ENCODE measurements at places on chromosomes 12 and 14.

DNA sequence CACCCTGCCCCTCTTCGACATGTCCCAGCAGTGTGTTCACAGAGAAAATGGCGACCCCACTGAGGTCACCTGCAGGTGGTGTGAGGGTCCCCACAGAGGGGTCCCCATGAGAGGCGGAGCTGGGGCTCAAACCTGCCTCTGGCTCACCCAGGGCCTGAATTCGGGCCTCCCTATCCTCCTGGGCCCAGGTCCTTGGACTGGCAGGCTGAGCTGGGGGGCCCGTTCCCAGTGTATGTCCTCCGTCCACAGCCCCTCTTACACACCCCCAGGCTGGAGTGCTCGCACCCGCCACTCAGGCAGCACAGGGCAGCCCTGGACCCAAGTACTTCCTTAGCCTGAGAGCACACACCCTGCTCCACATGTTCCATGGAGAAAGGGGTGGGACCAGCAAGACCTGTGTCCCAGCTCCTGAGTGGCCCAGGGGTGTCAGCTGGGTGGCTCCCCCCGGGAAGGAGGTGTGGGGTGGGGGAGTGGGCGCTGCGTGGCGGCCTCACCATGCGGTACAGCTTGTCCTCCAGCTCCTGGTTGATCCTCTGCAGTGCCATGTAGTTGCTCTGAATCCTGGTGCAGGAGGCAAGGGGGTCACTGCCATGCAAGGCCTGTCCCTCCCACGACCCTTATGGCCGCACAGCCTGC, 42.6 kb downstream of the BEGAIN start:
- DNase-seq: no peak

GRCh38 chr12:68290126-68290525, 36.7 kb upstream of the IL22 start:
- DNase-seq: no peak

GRCh38 chr12:42481368-42481767, 108.2 kb downstream of the PRICKLE1 start:
- DNase-seq: no peak

DNA sequence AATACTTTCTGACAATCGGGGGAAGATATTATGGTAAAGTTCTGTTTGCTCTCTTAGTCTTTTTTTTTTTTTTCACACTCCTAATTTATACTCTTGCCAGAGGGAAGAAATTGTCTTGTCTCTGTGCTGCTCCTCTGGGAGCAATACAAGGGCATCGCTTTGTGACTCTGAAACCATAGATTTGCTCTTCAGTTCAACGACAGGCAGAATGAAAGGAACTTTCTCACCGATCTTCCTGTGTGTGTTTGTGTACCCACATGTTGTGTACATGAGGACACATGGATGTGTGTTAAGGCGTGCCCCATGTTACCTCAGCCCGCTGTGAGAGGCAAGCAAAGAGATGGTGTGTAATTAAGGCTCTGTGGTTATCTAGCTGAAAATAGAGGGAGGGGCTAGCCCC, 457.6 kb downstream of the EGLN3 start:
- DNase-seq: no peak

DNA sequence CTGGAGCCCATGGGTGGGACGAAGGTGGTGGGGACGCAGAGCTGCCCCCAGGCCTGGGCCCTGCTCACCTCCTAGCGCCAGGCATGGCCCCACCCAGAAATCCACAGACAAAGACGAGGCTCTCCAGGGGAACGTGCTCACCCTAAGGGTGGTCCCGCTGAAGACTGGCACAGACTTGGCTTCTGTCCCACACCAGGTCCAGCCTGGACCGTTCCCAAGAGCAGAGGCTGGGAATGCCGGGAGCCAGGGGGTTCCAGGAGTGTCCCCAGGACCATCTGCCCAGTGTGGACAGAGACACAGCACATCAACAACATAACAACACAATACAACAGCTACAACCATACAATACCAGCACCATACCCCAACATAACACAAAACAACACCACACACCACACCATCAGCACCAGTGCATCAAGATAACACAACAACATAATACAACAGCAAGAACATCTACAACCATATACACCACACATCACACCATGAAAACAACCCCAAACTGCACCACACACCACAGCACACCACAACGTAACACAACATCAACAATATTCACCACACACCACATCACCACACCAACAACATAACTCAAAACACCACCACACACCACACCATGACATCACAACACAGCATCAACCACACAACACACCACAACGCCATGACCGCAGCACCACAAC, 329.6 kb downstream of the ADGRD1 start:
- DNase-seq: no peak

- DNase-seq: no peak
Measured at GRCh38 chr12:116609319-116610114, 50.3 kb downstream of the MAP1LC3B2 start.

- DNase-seq: peak; percentile 12
Measured at GRCh38 chr12:15532364-15532977, 210.2 kb downstream of the PTPRO start.

DNA sequence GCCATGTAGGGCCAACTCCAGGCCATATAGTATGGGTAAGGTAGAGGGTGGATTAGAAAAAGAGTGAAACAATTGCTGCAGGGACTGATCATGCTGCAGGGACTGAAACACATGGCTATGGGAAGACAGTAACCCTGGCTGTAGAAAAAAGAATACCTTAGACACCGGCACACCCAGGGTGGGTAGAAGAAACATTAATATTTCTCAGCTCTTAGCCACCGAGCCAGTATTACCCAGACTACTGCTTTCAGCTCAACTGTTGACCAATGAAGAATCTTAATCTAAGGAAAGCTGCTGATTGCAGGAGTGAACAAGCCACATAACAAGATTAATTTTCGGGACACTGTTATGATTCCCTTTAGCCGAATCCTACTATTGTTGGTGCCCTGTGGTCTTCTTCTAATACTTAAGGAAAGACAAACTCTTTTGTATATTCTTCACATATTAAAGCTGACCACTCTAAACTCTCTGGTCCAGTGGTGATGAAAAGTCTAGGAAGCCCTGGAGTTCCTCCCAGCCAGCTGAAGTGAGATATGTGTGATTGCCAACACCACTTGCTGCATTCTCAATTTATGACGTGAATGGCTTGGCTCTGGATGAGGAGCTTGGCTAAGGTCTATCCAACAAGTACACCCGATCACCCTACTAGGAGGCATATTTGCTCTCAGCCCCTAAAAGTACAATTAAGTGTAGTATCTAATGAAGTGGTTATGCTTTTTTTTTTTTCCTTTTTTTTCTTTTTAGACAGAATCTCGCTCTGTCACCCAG, 69.2 kb downstream of the NOVA1 start:
- DNase-seq: no peak
